BJ (cell line): ENCODE measurements at places on chromosomes 1 and 21.

- DNase-seq: no peak
Observed at GRCh38 chr1:114111731-114112641, 41.7 kb downstream of the SYT6 start.

DNA sequence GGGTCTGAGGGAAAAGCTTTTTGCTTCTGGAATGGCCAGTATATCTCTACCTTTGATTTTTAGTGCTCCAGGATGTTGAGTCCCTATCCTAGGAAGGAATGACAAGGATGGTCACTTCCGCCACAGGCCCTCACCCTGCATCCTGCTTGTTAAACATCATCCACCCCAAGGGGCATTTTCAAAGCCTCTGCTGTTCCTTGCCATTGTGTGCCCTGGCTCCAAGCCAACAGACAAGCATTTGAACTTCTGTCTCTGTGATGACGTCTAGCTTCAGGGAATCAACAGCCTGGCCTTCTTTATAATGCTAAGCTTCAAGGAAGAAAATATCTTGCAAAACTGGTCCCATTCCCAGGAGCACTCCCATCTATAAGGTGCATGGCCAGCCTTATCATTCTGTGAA, 12.3 kb upstream of the JAM2 start:
- DNase-seq: no peak

DNA sequence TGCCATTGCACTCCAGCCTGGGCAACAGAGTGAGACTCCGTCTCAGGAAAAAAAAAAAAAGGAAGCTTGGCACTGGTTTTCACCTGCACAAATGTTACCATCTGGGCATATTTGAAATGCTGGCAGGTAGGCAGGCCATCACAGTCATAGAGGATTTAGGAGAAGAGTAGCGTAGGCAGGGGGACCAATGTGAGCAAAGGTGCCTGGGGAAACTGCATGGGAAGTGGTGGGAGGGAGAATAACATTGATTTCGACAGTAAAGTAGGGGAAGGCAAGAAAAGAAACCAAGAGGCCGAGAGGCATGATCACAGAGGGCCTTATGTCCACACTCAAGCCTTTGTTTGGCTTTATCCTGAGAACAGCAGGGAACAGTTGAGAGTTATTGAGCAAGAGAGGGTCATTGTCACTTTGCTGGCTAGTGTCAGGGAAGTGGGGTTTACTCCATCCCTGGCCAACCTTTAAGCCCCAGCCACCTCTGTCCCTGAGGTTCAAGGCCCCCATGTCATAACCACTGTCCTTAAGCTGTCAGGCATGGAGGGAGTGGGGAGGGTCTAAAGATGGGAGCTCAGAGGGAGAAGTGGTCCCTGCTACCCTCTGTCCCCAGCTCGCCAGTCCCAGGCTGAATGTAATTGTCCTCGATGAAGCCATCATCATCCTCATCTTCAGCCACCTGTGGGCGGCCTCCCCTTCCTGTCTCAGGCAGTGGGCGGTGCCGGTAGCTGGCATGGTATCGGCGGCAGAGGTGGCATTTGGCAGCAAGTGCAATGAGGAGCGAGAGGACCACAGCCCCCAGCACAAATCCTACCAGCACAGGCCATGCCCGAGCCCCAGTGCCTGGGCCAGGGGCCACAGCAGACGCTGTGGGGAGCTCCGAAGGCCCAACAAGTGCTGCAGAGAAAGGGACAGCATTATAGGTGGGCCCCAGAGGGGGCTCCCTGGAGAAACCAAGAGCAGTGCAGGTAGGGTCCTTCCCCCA, 2.9 kb downstream of the C1orf210 start:
- DNase-seq: no peak

DNA sequence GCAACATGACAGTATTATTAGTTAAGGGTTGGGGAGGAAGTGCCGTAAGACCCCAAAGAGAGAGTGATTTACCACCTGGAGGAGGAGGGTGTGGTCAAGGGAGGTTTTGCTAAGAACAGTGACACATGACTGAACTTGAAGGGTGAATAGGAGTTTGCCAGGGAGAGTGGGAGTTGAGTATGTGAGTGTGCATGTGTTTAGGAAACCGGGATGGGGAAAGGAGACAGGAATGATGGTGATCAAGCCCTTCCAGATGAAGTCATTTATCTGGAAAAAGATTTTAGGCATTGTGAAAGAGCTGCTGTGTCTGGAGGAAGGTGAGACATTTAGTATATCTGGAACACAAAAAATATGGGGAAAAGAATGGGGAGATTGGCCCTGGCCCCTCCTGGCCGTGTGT, 28.1 kb upstream of the IL10 start:
- DNase-seq: no peak

- no peak for DNase-seq
Observed at GRCh38 chr1:14598007-14598497, 433 bp upstream of the KAZN start.

DNA sequence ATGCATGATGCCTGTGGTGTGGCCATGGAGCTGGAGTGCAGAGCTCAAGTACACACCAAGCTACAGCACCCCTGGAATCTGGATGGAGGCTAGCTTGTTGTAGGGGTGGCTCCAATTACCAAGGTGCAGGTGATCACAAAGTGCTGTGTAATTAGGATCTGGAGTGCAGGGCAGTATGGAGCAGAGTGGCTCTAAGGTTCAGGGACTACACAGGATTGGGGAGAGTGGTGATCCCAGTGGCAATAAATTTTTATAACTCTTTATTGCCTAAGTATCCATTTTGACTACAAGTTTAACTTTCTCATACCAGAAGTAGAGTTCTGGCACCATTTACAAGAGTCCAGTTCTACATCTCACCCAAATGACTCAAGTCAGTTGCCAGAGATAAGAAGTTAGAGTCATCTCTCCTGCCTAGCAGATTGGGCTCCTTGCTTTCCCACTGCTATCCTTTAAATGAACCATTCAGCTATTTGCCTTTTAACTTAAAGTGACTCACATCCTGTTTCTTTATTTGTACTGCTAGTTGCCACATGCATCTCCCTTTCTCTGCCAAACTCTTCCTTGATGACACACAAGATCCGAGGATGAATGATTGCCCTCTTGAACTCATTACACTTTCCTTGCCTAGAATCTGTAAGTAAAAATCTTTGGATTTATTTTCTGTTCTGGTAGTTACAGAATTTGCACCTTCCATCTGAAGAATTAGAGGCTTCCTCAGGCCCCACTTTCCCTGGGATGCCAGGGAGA, 427.2 kb downstream of the KCNT2 start:
- peak; percentile 86 for DNase-seq
